T-helper 2 cell (primary cell): ENCODE measurements at places on chromosomes 16 and 17.

GRCh38 chr17:44981221-44981968 lies 13.3 kb upstream of the C1QL1 start:
- no peak for DNase-seq

GRCh38 chr16:67188323-67188722 lies 1.6 kb downstream of the EXOC3L1 start:
- no peak for DNase-seq

DNA sequence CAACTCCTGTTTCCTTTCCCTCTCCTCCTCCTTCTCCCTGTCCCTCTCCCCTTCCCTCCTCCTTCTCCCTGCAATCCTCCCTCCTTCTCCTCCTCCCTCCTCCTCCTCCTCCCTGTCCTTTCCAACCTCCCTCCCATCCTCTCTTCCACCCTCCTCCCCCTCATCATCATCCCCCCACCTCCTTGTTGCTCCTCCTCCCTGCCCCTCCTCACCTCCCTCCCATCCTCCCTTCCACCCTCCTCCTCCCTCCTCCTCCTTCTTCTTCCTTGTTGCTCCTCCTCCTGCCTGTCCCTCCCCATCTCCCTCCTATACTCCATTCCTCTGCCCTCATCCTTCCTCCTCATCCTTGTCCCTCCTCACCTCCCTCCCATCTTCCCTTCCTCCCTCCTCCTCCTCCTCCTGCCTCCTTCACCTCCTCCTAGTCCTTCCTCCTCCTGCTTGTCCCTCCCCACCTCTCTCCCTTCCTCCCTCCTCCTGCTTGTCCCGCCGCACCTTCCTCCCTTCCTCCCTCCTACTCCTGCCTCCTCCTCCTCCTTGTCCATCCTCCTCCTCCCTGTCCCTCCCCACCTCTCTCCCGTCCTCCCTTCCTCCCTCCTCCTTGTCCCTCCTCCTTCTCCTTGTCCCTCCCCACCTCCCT lies 222.5 kb downstream of the IRF8 start:
- DNase-seq = no peak

DNA sequence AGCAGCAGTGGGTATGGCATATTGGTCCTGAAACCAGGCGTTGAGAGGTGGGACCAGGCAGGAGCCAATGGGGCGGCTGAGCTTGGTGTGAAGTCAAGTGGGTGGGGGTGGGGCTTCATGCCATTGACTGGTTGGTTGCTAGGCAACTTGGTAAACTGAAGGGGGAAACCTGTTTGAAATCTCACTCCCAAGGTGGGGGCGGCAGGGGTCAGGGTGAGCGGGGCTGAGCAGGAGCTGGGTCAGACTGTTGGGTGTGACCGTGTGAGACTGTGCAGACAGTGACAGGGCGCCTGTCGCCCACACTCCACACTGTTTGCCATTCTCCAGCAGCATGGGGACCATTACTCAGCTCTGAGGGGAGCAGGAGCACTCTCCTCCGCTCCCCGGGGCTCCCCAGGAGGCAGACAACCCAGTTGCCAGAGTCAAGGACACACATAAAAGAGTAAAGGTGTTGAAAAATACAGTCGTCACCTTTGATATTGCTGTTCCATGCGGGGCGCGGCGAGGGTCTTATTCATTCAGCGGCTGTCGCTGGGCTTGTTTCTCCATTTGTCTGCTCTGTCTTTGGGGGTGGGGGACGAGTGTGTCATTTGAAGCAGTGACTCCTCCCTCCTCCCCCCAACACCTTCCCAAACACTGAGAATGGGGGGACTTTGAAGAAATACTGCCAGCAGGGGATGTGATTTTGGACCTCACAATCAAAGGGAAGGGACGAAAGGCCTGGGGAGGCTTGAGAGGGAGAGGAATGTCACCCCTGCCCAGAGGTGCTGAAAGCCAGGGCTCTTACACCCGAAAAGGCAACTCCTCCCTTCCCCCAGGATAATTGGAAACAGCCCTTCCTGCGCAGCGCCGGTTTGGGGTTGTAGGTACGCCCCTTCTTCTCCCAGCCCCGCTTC lies 1.2 kb upstream of the EFNB3 start:
- no peak for DNase-seq

DNA sequence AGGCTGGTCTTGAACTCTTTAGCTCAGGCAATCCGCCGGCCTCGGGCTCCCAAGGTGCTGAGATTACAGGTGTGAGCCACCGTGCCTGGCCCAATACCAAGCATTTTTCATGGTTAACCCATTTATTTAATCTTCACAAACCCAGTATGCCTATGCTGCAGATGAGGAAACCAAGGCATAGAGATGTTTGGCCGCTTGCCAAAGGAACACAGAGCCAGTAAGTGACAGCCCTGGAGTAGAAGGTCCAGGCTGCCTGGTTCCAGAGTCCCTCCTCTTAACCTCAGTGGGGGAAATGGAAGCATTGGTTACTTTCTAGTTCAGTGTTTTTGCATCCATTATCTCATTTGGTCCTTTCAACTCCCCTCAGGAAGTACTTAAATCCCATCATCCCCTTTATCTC lies 15.3 kb upstream of the ARL5C start:
- no peak for DNase-seq

GRCh38 chr17:32542186-32542585 lies 55.4 kb downstream of the CDK5R1 start:
- DNase-seq = no peak

- no peak for DNase-seq
Observed at GRCh38 chr17:77474292-77474988, 333.7 kb downstream of the SEC14L1 start.

- DNase-seq = no peak
Observed at GRCh38 chr17:57678393-57678792, 66.7 kb downstream of the CCDC182 start.

DNA sequence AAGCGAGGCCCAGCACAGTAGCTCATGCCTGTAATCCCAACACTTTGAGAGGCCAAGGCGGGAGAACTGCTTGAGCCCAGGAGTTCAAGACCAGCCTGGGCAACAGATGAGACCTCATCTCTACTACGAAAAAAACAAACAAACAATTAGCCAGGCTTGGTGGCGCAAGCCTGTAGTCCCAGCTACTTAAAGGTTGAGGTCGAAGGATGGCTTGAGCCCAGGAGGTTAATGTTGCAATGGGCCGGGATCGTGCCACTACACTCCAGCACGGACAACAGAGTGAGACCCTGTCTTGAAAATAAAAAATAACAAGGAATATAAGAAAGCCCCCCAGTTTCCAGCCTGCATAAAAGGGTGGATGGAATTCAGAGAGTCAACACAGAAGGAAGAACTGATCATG lies 40.3 kb downstream of the ARHGAP17 start:
- DNase-seq = no peak

GRCh38 chr16:29983420-29984136 lies 9.9 kb downstream of the TAOK2 start:
- DNase-seq = no peak

GRCh38 chr16:3748307-3748706 lies 31.0 kb upstream of the TRAP1 start:
- no peak for DNase-seq
